Colonic mucosa (tissue), 4 donors: ENCODE measurements at places on chromosomes 1 and 21.
A peak's percentile ranks its signal among the peaks of the same experiment; 100 is the strongest.

GRCh38 chr1:244876228-244876910 lies 12.0 kb upstream of the HNRNPU start:
- DNase-seq, result no peak

- DNase-seq, result peak; percentile 14
Measured at GRCh38 chr1:117567976-117568375, 37.9 kb upstream of the TENT5C start.

DNA sequence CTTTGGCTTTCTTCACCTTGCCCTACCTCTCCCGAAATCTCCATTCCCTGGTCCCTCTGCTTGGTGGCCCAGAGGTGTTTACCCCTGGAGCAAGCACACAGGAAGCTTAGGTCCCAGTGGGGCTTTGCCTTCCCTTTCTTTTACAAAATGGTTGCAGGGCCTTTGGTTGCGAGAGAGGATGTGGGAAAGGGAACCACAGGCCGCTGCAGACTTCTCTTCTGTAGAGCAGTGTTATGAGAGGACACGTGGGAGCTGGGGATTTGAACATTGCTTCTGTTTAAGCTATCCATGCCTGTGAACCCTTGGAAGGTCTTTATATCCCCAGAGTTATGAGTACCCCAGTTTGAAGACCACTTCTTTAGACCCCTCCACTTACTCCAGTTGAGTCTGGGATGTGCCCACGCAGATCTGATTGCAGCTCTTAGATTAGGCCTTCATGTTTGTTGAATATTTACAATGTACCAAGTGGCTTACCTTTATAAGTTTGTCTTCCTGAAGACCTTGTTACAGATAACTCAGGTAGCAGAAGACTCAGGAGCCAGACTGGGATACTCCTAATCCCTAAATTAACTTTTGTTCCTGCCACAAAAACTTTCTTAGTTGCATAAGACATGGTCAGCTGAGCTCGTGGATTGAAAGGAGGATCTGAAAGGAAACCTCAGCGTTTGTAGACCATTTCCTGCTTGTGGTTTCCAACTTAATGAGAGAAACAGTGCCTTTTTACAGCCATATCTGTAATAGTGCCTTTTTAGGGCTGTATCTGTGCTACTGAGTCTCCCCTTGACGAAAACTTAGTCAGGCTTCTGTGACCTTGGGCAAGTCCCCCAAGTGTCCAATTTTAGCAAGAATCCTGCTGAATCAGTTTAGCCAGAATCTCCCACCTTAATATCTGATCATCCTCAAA lies 21.9 kb upstream of the IVNS1ABP start:
- DNase-seq, result peak; percentile 27

GRCh38 chr1:168689726-168690602 lies 39.0 kb downstream of the DPT start:
- DNase-seq, result no peak

DNA sequence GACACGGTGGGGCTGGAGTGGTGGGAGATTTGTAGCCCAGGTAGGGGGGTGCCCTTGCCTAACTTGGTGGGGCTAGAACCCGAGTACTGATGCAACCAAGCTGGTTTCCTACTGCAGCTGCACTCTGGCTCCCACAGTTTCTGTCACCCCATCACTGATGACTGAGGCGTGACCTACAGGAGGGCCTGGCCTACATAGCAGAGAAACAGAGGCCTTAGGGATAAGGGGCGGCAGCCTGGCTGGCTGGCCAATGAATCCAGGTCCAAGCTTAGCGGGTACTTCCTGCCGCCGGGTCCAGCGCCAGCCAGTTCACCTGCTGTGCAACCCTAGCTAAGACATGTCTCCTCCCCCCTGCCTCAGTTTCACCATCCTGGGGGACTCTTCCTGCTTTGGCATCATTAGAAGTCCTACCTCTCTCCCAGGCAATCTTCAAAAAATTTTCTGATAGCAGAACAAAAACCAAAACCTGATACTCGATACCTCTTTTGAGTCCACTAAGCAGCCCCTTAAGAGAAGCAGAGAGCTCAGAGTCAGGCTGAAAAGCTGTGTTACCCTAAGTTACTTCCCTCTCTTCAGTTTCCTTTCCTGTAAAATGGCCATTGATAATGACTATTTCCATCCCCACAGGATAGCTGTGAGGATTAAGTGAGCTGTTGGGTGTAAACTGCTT lies 27.3 kb upstream of the RNF19B start:
- no peak for DNase-seq

- DNase-seq, result peak; percentile 92
Measured at GRCh38 chr1:65687428-65688214, 105.1 kb upstream of the PDE4B start.

DNA sequence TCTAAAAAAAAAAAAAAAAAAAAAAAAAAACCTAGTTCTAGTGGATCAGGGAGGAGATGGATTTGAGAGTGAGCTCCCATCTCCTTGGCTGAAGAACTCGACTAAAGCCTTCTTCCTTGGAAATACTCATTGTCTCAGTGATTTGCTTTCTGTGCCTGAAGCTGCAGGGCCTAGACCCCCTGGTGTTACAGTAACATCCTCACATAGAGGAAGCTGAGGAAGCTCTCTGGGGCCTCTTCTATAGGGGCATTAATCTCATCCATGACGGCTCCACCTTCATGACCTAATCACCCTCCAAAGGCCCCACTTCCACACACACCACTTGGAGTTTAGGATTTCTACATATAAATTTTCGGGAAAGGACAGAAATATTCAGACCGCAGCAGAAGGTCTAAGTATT lies 95.9 kb upstream of the ETS2 start:
- no peak for DNase-seq
